HFFc6 (cell line): ENCODE measurements at places on chromosomes 4 and X. TPM values are rescaled to one million over a fixed set of nuclear protein-coding genes. Genes with fewer than 3 reads are reported as not detected.

The RAB9B gene
- 0.18 to 0.40 TPM (median 0.28 TPM) in 3 replicates for total RNA-seq

The RBM47 gene
- total RNA-seq = 0.95 to 1.1 TPM (median 1.0 TPM) in 3 replicates

The NR3C2 gene
- 0.07 to 0.26 TPM (median 0.11 TPM) in 3 replicates for total RNA-seq

- no peak overlapping the region for H3K4me3 ChIP-seq
- H3K36me3 ChIP-seq = no peaks in the 10 kb centered on the region
- no peak overlapping the region for H3K27ac ChIP-seq
- peaks cover 7% of the 10 kb centered on the region for H3K27me3 ChIP-seq
- H3K4me1 ChIP-seq = peaks cover 6% of the 10 kb centered on the region; the same call in 1 of the 2 replicates
- peak; percentile 77 for DNase-seq
These were observed 62.9 kb upstream of the FRAS1 start for GRCh38 chr4:77994194-77994721.

The PPP2R2C gene
- 0.06 to 0.25 TPM (median 0.20 TPM) in 3 replicates for total RNA-seq

DNA sequence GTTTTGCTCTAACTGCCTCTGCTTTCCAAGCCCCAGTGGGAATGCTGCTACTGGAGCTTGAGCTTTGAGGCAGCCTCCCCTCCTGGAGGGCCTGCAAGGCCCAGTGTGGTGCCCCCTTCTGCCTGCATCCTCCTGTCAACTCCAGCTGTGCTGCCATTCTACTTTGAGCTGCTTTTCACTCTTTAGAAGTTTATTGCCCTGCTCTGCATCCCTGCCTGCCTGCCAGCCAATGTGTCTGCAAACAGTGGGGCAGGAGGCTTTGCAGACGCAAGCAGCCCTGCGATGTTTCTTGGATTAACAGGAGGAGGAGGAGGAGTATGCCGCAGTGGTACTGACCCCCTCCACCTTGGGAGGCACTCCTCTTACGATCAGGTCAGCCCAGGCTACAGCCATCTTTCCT is 16.4 kb downstream of the TMEM31 start:
- no peak overlapping the region for H3K4me3 ChIP-seq
- peaks cover 39% of the 10 kb centered on the region for H3K4me1 ChIP-seq
- H3K27me3 ChIP-seq = peaks cover 2% of the 10 kb centered on the region
- no peak for DNase-seq
- no peaks in the 10 kb centered on the region for H3K36me3 ChIP-seq

DNA sequence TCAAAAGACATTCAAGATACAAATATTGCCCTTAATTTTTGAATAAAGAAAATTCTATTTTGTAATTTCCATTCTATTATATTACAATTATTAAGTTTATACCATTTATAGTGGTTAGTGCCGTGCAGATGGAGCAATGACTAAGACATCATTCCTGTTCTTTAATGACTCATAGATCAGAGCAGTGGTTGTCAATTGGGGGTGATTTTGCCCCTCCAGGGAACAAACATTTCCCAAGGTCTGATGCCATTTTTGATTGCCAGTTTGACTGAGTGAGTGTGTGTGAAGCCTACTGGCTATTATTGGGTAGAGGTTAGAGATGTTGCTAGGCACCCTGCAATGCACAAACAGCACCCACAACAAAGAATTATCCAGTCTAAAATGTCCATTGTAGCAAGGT is 97.9 kb upstream of the DDIT4L start:
- peak; percentile 77 for DNase-seq
- peaks cover 39% of the 10 kb centered on the region for H3K4me1 ChIP-seq
- no peaks in the 10 kb centered on the region for H3K27me3 ChIP-seq
- peak overlapping the region; percentile 86 for H3K27ac ChIP-seq

The FAM184B gene
- total RNA-seq = 0.05 TPM in 1 of 3 replicates, not detected in the others

The NDST4 gene
- total RNA-seq = not detected in 2 replicates

GRCh38 chr4:168485156-168485910 is 5.0 kb upstream of the DDX60L start:
- H3K27ac ChIP-seq = peak overlapping the region; percentile 98
- DNase-seq = no peak
- no peaks in the 10 kb centered on the region for H3K36me3 ChIP-seq
- H3K4me3 ChIP-seq = no peak overlapping the region; the same call in 1 of the 2 replicates

DNA sequence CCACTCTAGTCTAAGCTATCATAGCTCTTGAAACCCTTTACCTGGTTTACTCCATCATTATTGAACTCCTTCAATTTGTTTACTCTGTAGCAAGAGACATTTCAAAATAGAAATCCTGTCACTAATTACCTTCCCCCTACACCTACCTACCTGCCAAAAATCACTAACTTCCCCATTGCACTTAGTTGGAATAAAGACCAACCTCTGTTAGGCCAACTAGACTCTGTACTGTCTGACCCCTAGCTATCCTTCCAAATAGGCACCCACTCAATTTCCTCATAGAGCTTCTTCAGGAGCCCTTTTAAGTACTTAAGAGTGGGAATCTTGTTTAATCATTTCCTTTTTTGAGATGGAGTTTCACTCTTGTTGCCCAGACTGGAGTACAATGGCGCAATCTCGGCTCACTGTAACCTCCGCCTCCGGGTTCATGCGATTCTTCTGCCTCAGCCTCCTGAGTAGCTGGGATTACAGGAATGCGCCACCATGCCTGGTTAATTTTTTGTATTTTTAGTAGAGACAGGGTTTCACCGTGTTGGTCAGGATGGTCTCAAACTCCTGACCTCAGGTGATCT is 8.9 kb upstream of the CDKL2 start:
- H3K4me1 ChIP-seq = peaks cover 48% of the 10 kb centered on the region
- no peak overlapping the region for H3K27ac ChIP-seq
- no peak overlapping the region for H3K4me3 ChIP-seq
- no peak for DNase-seq
- peaks cover 2% of the 10 kb centered on the region; the same call in 1 of the 2 replicates for H3K27me3 ChIP-seq

The NAP1L3 gene
- total RNA-seq = 2.1 to 10.0 TPM (median 8.3 TPM) in 3 replicates

DNA sequence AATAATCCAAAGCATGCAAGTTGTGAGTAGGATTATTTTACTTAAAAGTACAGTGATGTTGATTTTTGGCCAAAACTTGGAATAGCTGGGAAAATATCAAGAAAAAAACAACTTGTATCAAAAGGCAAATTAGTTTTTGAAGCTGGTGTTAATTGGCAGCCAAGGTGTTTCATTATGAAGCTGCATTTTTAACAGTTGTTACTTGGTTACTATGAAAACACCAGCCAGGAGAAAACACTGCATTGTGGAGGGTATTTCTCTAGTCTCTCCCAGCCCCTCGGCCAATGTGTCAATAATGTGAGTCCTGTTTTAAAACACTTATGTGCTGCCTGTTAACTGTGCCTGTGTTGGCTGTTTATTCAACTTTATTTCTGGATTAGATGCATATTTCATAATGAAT is 733.4 kb downstream of the ADGRL3 start:
- H3K27me3 ChIP-seq = no peaks in the 10 kb centered on the region
- H3K27ac ChIP-seq = no peak overlapping the region
- no peak overlapping the region for H3K4me3 ChIP-seq

- H3K27me3 ChIP-seq = peaks cover 3% of the 10 kb centered on the region
- DNase-seq = no peak
- H3K4me1 ChIP-seq = no peaks in the 10 kb centered on the region
These were observed 10.9 kb downstream of the NAT8L start for GRCh38 chr4:2069986-2070385.

The CABS1 gene
- total RNA-seq = not detected in 3 replicates
